GM23248 (cell line): ENCODE measurements at places on chromosomes 11 and 22.

DNA sequence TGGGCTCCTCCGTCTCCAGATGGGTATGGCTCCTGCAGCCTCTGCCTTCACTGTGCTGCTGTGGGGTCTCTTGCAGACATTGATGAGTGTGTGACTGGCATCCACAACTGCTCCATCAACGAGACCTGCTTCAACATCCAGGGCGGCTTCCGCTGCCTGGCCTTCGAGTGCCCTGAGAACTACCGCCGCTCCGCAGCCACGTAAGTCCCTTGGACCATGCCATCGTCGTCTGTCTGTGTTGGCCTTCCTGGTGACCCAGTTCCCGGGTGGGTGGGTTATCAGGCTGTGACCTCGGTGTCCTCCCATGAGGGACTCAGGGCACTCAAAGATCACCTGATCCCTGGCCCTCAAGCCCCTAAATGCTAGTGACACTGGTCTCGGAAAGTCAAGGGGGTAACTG, 47.7 kb downstream of the FBLN1 start:
- DNase-seq = no peak

DNA sequence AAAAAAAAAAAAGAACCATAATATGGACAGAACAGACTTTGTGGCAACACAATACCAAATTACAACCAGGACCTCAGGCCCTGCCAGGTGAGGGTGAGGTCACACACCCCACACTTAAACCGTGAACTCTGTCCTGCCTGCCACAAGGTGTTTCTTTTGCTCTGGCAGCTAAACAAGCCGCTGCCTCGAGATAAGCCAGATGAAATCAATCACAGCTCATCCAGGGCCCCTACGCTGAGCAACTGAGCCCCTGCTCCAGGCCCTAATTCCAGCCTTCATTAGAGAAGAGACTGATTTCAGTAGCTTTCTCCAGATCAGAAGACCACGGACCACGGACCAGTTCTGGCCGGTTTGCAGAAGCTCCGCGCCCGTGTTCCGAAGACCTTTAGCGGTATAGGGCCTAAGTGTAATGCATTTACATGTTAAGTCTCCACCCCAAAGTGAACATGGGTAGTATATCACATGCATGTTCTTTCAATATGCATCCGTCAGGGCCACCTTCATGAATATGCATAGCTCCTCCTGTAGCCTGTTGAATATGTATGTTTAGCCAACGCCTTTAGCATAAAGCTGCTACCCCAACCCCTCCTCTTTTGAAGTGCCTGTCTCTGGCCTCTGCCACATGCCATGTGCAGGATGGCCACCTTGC, 14.8 kb upstream of the RAC2 start:
- no peak for DNase-seq

DNA sequence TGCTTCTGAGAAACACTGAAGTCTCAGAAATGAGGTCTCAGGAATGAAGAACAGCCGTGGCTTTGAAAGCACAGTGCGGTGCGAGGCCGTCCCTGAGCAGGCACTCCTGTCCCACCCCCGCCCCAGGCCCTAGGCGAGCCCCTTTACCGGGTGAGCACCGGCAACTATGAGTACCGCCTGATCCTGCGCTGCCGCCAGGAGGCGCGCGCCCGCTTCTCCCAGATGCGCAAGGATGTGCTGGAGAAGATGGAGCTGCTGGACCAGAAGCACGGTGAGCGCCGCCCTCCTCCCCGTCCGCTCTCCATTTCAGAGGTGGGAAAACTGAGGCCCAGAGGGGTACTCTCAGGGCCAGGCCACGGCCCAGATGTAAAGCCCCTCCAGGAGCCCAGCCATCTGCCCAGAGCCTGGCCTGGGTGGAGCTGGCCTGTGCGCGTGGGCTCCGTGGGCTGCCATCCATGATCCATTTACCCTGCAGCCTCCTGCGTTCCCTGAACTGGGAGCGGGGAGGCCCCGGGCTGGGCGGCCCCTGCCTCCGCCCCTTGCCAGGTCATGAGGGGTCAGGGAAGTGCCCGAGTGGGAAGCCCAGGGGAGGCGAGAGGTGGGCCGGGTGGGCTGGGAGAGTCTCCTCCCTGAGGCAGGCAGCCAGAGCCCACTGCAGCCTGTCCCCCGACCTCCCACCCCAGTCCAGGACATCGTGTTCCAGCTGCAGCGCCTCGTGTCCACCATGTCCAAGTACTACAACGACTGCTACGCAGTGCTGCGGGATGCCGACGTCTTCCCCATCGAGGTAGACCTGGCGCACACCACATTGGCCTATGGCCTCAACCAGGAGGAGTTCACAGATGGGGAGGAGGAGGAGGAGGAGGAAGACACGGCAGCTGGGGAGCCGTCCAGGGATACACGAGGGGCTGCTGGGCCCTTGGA, 9.5 kb downstream of the SLC16A8 start:
- no peak for DNase-seq

- peak; percentile 28 for DNase-seq
Measured at GRCh38 chr11:58057481-58057880, 26.7 kb downstream of the OR6Q1 start.

- peak; percentile 57 for DNase-seq
Measured at GRCh38 chr11:76810151-76810853, 27.1 kb downstream of the TSKU start.
